Bronchial epithelial cell (primary cell): ENCODE measurements at places on chromosomes 4 and X.

DNA sequence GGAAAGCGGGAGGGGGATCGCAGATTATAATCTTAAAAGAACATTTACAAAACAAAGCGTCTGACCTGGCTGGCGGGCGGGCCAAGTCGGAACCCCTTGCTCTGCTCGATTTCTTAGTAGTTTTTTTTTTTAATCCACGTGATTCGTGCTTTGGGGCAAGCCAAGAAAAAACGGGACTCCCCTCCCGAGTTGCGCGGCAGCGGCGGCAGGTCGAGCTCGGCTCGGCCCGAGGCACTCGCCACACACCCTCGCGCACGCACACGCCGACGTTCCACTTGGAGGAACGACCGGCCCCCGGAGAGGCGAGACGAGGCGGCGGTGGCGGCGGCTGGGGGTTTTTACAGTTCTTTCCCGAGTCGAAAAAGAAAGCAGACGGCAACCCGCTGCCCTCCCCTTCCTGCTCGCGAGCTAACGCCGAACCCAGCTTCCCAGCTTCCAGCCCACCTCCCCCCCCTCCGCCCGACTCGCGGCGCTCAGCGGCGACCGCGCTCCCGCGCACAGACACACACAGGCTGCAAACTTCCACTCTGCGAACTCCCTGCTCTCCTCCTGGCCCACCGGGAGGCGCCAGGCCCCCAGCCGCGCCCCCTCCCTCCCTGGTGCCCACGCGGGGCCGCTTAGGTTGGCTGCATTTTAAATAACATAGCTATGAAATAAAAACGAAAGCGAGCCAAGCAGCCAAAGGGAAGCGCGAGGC lies 1.2 kb downstream of the BCOR start:
- no peak for DNase-seq

- DNase-seq = no peak
Observed at GRCh38 chrX:72127332-72127731, 4.4 kb downstream of the RTL5 start.

DNA sequence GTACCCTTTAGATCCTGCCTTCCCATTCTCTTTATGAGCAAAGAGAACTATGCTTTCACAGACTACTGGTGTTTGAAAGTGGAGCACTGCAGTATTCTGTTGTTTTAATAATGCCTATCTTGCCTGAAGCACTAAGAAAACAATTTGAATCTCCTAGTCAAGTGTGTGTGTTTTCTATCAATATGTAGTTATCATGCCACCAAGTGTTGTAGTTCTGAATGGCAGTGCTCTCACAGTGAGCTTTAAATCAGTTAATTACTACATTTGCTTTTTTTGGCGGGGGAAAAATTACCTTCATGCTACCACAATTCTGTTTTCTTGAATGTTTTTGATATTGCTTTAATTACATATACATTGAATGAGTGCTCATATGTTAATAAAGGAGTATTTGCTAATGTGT lies 143.6 kb upstream of the FAM47A start:
- DNase-seq = peak; percentile 1

GRCh38 chr4:55604996-55605395 lies 13.0 kb upstream of the PDCL2 start:
- DNase-seq = no peak

DNA sequence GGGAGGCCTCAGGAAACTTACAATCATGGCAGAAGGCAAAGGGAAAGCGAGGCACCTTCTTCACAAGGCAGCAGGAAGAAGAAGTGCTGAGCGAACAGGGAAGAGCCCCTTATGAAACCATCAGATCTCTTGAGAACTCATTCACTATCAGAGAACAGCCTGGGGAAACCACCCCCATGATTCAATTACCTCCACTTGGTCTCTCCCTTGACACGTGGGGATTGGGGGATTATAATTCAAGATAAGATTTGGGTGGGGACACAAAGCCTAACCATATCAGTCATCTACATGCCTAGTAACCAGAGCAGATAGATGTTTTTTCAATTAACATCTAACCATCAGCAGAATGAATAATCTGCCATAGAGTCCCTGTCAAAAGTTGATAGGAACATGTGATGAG lies 30.4 kb downstream of the FAM13A start:
- DNase-seq = no peak

DNA sequence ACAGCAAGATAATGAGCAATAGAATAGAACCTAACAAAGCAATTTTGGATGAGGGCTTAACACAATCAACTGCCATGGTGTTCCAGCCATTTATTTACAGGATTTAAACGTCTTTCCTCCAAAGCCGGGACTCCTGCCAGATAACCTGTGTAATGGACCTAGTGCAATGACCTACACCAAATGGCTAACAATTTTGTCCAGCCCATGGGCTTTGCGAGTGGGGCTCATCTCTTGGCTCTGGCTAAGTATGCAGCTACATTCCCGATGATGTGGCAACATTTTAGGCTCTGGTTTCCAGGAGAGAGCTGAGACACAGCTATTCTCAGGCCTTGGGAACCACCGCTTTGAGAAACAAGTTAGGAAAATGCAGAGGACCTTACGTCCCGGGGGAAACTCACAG lies 822.3 kb upstream of the FTHL17 start:
- no peak for DNase-seq

GRCh38 chrX:734362-734761 lies 103.8 kb downstream of the SHOX start:
- DNase-seq = no peak

GRCh38 chr4:168569066-168569930 lies 72.4 kb downstream of the PALLD start:
- DNase-seq = peak; percentile 83

DNA sequence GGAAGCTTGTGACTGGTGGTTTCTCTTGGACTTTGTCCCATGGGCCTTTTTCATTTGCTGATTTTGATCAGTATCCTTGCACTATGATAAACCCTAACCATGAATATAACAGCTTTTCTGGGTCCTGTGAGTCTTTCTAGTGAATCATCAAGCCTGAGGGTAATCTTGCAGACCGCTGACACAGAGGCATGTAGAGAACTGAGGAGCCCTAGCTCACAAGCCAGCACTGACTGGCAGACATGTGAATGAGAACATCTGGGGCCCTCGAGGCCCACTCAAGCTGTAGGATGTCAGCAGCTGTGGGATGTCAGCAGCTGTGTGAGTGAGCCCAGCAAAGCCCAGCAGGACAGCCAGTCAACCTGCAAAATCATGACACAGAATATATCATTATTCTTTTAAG lies 36.7 kb downstream of the HMGB3 start:
- DNase-seq = peak; percentile 74

DNA sequence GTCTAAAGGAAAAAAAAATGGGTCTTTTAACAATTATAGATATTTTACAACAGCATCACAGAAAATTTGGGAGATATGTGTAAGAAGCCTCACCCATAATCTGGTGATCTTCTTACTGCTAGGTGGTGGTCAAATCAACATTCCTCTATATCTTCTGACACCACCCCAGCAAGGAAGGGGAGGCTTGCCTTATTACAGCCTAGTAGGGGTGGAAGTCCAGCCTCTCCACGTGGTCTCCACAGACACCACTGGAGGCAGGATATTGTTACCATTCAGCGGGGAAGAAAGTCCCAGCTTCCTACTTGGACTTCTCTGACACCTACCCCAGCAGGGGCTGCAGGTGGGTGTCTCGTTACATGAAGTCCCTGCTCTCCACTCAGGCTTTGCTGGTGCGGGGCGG lies 28.7 kb downstream of the PRPS1 start:
- no peak for DNase-seq

DNA sequence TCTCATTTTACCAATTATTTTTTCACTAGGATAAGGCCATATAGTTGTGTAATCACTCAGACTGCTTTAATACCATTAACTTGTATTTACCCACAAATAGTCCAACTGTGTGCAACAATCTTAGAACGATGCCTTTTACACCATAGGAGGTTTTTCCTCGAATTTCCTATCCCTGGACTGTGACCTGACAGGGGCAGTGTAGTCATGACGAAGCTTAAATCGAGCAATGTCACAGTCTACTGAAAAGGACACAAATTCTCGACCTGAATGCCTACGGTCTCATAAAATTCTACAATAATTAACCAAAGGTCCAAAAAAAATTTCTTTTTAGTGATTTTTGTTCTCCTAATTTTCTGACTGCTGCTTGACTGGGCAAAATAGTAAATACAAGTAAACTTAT lies 208.9 kb downstream of the ADAMTS3 start:
- DNase-seq = no peak

- no peak for DNase-seq
Observed at GRCh38 chrX:9953396-9953795, 13.8 kb upstream of the CLDN34 start.

DNA sequence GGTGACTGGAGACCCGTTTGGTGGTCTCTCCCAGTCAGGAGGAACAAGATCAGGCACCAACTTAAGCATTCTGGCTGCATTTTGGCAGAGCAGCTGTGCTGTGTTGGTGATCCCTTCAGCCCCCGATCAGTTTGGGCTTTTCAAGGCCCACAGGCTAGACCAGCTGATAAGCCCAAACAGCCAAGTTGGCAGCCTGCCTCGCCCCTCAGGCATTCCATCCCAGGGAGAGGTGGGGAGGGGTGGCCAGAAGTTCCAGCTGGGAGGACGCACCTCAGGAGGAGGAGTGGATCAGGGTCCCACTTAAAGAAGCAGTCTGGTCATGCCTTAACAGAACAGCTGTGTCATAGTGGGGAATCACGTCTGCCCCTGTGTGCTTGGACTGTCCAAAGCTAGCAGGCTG lies 105.8 kb downstream of the CHIC1 start:
- DNase-seq = no peak

DNA sequence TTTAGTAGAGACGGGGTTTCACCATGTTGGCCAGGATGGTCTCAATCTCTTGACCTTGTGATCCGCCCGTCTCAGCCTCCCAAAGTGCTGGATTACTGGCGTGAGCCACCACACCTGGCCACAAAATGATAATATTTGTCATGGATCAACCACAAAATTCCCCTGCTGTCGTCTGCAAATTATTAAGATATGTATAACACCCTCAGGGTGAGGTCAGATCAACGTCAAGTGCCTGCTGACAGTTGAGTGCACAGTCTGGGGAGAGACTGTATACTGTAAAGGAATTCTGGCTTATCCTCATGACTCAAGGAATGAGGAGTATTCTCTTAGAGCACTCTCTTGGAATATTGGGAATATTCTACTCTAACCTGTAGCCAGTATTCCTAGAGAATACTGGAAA lies 11.2 kb downstream of the EPGN start:
- DNase-seq = peak; percentile 27

DNA sequence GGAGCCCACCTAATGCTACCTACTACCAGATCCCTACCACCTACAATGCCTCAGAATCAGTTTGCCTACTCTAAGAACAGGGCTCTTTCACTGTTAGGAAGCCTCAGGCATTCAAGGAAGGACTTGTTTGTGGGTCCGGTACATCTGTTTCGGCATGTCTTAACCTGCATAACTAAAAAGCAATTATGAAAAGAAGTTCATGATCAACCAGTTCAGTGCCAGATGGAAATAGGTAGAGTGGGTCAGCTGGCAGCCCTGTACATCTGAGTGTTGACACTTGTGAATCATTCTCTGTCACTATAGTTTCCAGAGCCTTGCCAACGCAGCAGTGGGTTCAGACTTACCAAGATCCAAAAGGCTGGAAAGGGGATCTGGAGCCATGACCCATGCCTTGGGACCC lies 3.3 kb downstream of the TMEM185A start:
- peak; percentile 91 for DNase-seq

- no peak for DNase-seq
Observed at GRCh38 chrX:71912156-71912555, 1.5 kb downstream of the NHSL2 start.

DNA sequence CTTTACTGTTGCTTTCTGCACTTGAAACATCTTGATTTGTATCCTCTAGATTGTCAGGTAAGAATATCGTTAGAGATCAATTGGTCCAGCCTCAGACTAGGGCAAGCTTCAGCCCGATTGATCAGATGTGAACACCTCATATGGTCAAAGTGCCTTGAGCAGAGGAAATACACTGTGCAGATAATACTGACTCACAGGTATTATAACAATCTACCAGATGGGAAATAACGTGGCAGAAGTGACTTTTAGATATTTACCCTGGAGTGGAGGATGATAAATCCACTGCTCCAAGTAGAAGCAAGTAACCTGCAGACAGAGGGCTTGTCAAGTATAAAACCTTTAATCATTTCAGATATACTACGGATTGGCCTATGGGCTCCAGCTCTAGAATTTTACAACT lies 17.9 kb downstream of the VEGFC start:
- peak; percentile 71 for DNase-seq

GRCh38 chrX:30957753-30958152 lies 68.7 kb upstream of the TAB3 start:
- DNase-seq = peak; percentile 80

DNA sequence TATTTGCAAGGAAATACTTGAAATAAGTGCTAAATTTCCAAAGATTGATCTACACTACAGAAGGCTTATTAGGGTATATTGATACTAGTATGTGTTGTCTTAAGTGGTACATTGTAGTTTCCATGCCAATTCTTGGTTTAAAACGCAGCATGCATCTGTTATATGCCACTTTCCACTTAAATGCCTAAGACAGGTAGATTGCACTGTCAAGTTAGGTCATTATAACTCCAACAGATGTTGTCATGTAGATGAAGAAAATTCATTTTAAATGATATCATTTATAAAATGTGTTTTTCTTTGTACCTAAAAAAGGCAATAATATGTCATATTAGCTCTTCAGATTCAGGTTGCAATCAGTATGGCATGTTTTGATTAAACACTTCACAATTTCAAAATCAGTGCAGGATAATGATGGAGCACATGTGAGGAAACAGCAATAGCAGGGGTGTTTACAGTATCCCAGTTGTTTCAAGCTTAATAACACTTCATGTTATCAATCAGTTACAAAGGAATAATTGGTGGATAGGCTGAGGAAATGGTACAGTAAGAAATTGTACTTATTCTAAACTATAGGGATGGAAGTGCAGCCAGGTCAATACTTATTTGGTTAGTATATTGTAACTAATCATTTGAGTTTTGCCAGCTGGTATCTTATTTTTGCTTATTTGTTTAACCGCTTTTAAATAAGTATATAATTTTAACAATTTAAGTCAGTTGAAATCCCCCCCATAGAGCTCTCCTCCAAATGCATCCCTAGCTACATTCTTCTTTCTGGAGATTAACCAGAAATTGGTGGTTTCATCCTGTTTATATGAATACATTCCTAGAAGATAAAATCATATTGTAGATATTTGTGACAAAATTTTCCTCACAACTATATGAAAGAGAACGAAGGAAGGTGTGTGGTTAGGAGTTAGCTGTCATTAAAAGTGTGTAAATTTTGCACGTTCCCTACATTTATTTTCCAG lies 454.4 kb upstream of the ATOH1 start:
- no peak for DNase-seq

DNA sequence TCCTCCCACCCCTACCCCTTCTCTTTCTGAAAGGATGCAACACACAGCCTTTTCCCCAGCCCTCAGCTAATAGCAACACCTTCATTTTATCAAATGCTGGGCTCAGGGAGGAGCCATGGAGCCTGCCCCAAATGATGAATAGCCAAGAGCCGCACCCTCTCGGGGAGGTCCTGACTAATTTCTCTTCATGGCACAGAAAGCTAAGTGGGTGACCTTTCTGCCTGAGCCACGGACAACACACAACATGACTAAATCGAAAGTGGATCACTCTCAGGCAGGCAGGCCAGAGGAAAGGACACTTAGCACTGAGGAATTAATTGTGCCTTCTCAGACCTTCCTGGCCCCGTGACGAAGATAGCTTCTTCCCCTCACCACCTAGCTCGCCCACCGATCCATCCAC lies 165.1 kb upstream of the RAI2 start:
- no peak for DNase-seq
